ENCODE measurements at places on chromosomes 13 and 19. TPM values are rescaled to one million over a fixed set of nuclear protein-coding genes. Genes with fewer than 3 reads are reported as not detected.

Gene SLC10A2
- not detected for total RNA-seq

Gene LGALS7
- total RNA-seq = not detected

Gene SOX21
- total RNA-seq = not detected

Gene UNC13A
- 0.13 TPM for total RNA-seq
